ENCODE measurements at places on chromosomes 4 and X. TPM values are rescaled to one million over a fixed set of nuclear protein-coding genes. Genes with fewer than 3 reads are reported as not detected.

GATA1 gene
- total RNA-seq: not detected

HEPH gene
- total RNA-seq: not detected

CXCL1 gene
- total RNA-seq: not detected

CENPI gene
- 25.0 TPM for total RNA-seq

PAGE3 gene
- total RNA-seq: not detected

ALPK1 gene
- total RNA-seq: 11.4 TPM

PUDP gene
- total RNA-seq: 16.3 TPM

TKTL2 gene
- total RNA-seq: not detected

GRID2 gene
- total RNA-seq: not detected

F8A1 gene
- total RNA-seq: 63.4 TPM

ENAM gene
- total RNA-seq: not detected

SLC16A2 gene
- not detected for total RNA-seq

DNAAF6 gene
- total RNA-seq: not detected

C4orf50 gene
- 1.0 TPM for total RNA-seq

GAB1 gene
- total RNA-seq: 0.86 TPM

CYBB gene
- total RNA-seq: not detected

ELK1 gene
- total RNA-seq: 68.9 TPM

ZCCHC12 gene
- total RNA-seq: not detected

SHISA3 gene
- 0.58 TPM for total RNA-seq

BEX3 gene
- 20.0 TPM for total RNA-seq

NXF2B gene
- not detected for total RNA-seq

FAM9C gene
- total RNA-seq: not detected

SH3BP2 gene
- 77.0 TPM for total RNA-seq

WNK3 gene
- total RNA-seq: 0.13 TPM

PNCK gene
- total RNA-seq: 0.96 TPM

LRAT gene
- total RNA-seq: not detected

CYLC1 gene
- total RNA-seq: not detected

DKC1 gene
- total RNA-seq: 46.8 TPM

EPGN gene
- total RNA-seq: 0.43 TPM

SASH3 gene
- total RNA-seq: 245 TPM

CABS1 gene
- total RNA-seq: not detected

BEND4 gene
- total RNA-seq: 0.10 TPM

ZFP92 gene
- 1.9 TPM for total RNA-seq

PGK1 gene
- 1,050 TPM for total RNA-seq

MAGEA9B gene
- not detected for total RNA-seq

GSPT2 gene
- 11.9 TPM for total RNA-seq

CTAG1A gene
- total RNA-seq: not detected

RHOXF2B gene
- not detected for total RNA-seq

EFHC2 gene
- 0.63 TPM for total RNA-seq

CT47B1 gene
- not detected for total RNA-seq

GLA gene
- 38.3 TPM for total RNA-seq

HMGB2 gene
- 794 TPM for total RNA-seq
